ENCODE measurements at places on chromosomes 1 and 21.

- no peak for DNase-seq
These were observed 1.4 kb downstream of the SLC22A15 start for GRCh38 chr1:115977499-115978258.

DNA sequence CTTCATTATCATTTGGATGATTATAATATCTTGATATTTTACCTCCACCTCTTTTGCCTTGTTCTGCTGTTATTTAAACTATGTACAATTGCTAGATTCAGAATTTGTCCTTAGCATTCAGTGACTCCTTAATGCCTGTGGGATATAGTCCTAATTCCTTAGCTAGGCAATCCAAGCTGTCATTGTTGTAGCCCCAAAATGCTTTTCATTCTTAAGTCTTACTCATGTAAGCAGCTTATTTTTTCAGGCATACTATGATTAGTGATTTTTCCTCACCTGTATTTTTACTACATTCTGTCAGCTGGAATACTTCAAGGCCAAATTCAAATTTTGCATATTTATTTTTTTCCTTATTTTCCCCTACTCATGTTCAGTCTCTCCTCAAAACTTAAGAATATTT is 13.4 kb downstream of the PKN2 start:
- DNase-seq = no peak

DNA sequence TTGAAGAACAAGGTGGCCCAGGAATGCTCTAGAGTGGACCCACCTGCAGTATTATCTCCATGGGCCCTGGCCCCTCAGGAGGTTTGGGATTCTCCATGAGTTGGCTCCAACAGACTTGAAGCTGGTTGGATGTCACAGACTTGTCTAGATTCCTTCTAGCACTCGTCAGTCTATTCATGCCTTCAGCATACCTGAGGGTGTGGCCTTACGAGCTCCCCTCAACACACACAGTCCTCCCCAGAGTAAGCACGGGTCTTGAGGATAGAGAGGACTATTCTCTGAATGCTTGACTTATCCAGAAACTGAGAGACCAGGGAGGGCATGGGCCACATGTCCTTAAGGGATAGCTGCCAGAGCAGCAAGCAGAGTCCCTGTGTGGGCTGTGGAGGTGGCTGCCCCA is 45.9 kb upstream of the COL6A1 start:
- no peak for DNase-seq

DNA sequence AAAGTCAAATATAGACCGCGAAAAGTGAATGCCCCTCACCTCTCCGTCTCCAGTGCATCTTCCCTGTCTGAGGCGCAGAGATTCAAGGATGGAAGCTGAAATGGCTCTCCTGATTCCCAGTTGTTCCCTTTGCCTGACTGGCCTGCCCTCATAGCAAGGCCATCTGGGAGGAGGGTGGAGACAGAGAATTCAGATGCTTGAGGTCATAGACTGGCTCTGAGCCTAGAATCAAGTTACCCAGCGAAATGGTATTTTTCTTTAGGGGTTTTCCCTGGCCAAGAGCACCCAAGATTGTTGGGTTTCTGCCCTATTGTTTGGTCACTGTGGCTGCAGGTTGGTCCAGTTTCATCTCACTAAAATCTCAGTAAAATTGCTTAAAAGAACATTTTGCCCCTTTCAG is 7.2 kb downstream of the METTL13 start:
- DNase-seq = no peak

- peak; percentile 51 for DNase-seq
These were observed 790 bp downstream of the RPS8 start for GRCh38 chr1:44775930-44776729.

DNA sequence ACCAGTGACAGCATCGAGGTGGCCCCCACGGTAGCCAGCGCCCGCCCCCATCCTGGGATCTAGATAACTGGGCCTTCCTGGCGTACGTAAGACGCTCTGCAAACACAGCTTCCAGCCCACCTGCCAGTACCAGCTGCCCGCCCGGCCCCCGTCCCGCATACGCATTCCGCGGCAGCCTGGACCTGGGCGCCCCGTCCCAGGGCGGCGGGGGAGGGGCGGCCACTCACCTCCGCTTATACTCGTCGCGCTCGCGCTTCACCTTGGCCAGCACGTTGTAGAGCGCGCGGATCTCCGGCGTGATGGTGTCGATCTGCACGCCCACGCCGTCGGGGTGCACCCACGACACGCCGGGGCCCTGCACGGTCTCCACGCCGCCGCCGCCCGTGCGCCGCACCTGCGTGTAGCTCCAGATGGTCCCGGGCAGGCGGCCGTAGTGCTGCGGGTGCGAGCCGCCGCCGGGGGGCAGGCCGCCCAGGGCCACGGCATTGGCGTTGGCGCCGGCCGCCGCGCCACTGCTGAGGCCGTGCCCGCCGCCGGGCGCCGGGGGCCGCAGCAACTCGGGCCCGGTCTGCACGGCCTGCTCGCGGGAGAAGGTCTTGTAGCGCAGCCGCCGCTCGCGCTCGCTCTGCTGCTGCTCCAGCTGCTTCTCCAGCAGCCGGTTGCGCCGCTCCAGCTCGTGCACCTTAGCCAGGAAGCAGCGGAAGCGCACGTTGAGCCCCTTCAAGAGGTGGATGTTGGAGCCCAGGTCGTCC is 859 bp downstream of the IFFO2 start:
- DNase-seq = peak; percentile 61

DNA sequence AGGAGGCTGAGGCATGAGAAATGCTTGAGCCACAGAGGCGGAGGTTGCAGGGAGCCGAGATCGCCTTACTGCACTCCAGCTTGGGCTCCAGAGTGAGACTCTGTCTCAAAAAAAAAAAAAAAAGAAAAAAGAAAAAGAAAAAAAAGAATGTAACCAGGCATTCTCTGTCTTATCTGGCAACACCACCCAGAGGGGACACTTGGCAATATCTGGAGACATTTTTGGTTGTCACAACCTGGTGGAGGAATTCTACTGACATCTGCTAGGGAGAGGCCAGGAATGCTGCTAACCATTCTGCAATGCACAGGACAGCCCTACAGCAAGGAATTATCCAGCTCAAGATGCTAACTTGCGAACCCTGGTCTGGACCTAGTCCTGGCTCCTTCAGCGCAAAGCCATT is 2.3 kb upstream of the CNR2 start:
- no peak for DNase-seq

GRCh38 chr1:226100436-226101391 is 38.2 kb downstream of the H3-3A start:
- peak; percentile 35 for DNase-seq

DNA sequence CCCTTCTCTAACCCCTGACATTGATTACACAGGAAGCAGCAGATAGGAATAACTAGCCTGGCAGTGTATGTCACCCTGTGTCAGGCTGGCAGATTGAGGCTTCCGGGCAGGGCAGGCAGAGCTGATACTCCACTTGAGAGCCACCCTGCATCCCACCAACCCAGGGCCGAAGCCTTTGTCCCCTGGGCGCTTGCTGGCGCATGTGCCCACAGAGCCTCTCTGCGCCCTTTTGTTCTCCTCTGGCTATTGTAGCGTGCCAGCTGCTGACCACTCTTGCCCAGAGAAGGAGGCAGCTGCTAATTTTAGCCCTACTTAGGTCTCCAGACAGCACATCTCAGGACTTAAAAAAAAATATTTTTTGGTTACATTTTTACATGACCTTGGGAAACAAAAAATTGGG is 304.9 kb downstream of the HHAT start:
- no peak for DNase-seq

DNA sequence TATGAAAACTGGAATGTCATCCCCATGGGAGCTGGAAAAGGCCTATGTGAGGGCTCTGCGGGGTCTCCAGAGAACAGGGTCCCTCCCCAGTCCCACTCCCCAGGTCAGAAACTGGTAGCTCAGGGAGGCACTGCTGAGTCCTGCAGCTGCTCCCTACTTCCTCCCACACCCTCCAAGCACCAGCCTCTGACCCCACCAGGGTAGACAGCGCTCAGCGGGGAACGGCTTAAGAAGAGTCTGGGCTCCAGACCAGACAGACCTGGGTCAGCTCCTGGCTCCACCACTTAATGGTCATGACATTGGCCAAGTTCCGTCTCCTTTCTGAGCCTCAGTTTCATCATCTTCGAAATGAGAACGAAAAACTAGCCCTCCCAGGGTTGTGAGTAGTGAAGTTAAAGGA is 7.2 kb downstream of the LRP8 start:
- no peak for DNase-seq

- no peak for DNase-seq
These were observed 1.9 kb upstream of the NTNG1 start for GRCh38 chr1:107138767-107139445.

GRCh38 chr21:38661197-38661871 is 144.4 kb upstream of the ETS2 start:
- DNase-seq = no peak

GRCh38 chr1:87121711-87122163 is 206.9 kb upstream of the LMO4 start:
- no peak for DNase-seq

DNA sequence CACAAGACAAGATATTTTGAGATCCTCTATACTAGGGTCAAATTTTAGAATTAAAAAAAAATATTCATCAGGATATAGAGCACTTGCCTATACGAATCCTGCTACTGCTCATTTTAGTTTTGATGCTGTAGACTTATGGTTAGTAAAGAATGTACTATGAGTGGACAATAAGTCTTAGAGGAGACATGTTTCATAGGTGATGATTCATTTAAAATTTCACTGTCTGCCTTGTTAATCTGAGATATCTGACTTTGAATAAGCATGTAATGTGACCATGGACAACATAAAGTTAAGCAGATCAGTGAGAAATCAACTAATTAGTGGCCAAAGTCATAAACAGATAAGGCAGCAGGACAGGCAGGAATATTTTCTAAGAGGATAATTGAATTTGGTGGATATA is 106.8 kb upstream of the HP1BP3 start:
- no peak for DNase-seq

DNA sequence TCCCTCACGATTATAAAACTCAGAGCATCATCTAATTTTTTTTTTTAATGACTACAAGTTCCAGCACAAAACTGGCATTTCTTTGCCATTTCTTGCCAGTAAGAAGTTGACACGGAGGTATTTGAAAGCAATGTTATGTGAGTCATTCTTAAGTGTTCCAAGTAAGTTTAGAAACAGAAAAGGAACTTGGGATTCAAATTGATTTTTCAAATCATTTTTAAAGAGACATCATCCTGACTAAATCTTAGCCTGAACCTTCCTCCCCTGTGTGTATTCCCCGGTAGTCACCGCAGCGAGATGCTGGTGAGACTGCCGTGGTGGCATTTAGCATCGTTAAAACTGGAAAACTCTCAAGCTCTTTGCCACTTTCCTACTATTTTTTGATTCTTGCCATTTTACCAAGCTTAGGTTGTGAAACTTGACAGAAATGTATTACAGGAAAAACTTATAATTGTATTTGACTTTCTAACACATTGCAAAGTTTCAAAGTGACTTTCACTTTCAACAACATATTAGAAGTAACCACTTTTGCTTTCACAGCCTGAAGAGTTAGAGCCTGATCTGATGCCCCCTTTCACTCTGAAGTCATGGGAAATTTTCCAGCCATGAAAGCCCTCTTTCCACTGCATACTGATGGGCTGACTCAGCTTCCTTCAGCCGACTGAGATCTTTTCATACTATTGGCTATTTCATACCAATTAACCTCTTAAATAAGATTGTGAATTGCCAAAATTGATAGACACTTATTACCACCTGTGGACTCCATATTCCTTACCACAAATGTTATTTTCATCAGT is 61.4 kb downstream of the OLFML2B start:
- DNase-seq = no peak

GRCh38 chr1:224201383-224201782 is 18.3 kb downstream of the DEGS1 start:
- no peak for DNase-seq

- no peak for DNase-seq
These were observed 1.3 kb upstream of the EFNA3 start for GRCh38 chr1:155077346-155077745.

GRCh38 chr1:65958561-65959350 is 166.1 kb downstream of the PDE4B start:
- no peak for DNase-seq

DNA sequence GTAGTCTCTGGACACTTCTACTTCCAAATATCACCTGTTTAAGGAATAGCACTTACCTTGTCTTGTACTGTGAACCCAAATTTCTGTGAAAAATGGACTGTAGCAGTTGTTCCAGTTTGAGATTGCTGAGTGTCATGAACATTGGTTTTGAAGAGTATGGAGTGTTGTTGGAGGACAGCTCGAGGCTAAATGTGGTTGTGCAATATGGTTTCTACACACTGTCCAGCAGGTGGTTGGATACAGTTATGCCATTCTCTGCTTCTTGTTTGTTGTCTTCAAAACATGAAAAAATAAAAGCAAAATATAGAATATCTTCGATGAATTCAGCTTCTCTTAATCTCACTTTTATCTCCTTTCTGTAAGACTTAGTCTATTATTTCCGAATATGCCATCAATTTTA is 67.1 kb downstream of the DDR2 start:
- no peak for DNase-seq

DNA sequence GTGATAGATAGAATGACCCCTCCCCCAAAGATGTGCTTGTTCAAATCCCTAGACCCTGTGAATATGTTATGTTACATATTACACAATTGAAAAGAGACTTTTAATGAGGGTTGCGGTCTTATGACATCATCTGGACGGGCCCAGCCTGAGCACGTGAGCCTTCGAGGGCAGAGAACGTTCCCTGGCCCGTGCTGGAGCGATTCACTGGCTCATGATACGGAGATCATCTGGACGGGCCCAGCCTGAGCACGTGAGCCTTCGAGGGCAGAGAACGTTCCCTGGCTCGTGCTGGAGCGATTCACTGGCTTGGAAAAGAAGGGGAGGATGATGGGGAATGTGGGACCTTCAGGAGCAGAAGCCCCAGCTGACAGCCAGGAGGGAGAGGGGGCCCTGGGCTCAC is 34.4 kb upstream of the COL18A1 start:
- no peak for DNase-seq

- DNase-seq = no peak
These were observed 37.0 kb upstream of the SAMD11 start for GRCh38 chr1:886760-887159.

GRCh38 chr1:71647513-71648300 is 566.9 kb upstream of the ZRANB2 start:
- no peak for DNase-seq

- DNase-seq = no peak
These were observed 6.9 kb downstream of the PLA2G5 start for GRCh38 chr1:20076710-20077461.

- DNase-seq = no peak
These were observed 5.0 kb downstream of the IFNLR1 start for GRCh38 chr1:24182061-24182460.

DNA sequence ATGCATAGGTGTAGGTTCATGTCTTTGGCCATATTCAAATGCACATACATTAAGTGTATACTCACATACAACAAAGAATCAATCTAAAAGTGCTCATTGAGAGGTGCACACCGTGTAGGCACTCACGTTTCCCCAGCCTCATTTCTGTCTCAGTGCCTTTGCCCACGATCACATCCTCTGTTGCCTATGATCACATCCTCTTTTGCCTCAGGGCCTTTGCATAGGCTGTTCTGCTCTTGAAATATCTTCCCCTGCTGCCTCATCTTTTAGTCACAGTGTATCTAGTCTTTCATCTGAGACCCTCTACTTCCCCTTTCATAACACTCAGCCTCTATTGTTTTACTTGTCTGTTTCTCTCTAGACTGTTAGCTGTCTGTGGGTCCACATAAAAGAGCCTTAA is 69.3 kb downstream of the FOXD2 start:
- DNase-seq = no peak
